Smooth muscle cell of the brain vasculature (primary cell): ENCODE measurements at places on chromosomes 12 and 14.

DNA sequence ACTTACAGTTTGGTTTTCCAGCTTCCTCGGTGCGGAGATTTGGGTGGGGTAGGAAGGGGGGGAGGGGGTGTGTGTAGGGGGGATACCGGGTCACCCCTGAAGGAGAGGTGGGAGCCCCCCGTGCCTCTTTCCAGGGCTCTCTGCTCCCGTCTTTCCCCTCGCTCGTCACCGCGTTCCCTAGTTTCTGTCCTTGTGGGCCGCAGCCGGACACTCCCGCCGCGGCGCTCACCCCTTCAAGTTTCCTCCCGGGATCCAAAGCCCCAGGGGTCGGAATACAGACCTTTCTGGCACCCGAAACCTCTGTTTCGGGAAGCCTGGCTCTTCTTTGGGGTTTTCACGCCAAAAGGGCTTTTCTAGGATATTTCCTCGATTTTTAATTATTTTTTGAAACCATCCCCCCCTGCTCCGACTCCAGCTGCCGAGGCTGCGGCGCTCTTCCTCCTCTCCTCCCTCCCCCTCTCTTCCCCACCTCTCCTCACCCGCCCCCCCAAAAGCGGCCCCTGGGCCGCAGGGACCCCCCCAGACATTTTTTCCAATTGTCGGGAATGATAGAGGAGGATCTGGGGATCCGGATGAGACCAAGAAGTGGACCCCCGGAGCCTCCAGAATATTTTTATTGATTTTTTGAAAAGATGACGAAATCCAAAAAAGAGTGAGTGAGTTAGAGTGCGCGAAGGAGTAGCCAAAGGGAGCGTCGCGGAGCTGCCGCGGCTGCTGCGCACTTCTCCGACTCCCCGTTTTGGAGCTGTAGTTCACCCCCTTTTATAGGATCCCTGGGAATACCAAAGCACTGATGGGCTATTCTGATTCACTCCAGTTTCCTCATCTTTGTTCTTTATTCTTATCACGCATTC is 1.7 kb downstream of the CCND2 start:
- no peak for DNase-seq

GRCh38 chr12:122266230-122266901 is at the start of gene VPS33A:
TSS of gene VPS33A (minus strand) at chr12:122266494. CDS start at chr12:122266408, 86 bp downstream.
- DNase-seq = peak; percentile 94

- DNase-seq = no peak
Observed at GRCh38 chr12:46260124-46260912, 8.5 kb downstream of the SLC38A1 start.

DNA sequence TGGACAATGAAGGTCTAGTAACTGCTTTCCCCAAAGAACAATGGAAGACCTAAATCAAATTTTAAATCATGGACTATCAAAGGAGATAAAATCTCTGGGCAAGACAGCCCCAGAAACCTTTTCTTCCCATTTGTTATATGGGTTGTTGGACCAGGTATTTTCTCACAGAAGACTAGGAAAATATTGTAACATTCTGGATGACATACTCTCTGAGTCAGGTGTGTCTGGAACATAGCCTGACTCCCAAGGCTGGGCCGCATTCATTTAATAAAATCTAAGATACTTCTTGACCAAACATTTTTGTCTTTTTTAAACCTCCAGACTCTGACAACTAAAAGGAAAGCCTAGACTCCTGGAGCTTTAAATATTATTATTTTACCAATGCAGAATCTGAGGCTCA is 87.9 kb downstream of the ATP23 start:
- DNase-seq = no peak

DNA sequence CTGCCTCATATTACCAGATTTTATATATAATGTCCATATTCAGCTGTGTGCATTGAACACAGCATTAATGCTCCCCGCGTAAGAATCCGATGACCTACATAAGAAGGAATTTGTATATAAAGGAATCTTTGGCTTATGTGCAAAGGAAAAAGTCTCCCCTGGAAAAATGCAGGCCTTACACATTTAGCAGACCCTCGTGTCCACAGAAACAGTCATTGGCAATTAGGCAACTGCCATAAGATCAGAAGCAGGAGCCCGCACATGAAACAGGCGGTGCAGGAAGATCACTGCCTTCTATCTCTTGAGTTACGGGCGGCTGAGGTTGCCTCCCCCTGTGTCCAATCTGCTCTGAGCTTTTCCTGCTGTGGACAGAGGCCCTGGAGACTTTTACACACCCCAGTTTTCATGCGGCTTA is 63.2 kb upstream of the RFX4 start:
- DNase-seq = no peak

DNA sequence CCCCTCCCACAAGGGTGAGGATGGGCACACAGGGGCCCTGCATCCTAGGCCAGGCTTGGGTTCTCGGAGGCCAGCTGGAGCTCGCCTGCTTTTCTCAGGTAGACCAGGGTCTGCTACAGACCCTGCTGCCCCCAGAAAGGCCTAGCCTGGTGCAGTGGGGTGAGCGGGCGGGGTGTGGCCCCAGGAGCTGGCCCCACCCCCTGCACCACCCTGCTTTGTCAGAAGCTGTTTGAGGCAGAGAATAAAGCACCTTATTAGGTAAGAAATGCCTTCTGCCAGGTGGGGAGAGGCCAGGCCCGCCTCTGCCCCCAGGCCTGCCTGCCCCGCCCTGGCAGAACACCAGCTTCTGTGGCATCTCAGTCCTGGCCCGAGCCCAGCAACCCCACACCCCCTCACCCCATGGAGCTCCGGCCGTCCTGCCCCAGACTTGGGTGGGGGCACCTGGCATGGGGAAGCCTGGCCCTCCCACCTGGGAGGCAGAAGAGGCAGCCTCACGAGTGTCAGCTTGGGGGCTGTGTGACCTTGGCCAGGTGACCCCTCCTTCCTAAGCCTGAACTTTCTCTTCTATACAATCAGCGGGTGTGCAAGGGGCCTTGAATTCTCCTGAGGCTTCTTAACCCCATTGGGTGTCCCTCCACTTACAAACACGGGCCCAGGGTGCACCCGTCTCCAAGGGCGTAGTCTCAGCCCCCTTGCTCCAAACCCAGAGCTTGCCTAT is 43.2 kb downstream of the KRT80 start:
- no peak for DNase-seq

DNA sequence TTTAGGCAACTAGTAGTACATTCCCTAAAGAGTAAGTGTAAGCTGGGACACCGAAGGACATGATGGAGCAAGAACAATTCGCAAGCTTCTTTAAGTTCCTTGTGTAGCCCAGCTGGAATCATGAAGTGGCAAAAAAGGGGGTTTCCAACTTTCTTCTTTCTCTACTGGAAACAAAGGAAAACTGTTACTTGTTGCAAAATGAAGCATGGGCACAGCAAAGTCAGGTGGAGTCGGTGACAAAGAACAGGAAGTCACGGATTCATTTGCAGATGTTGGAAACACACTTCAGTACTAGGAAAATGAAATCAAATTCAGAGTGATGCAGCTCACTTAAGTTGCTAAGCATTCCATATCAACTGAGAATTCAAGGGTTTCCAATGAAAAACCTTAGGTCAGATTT is 706.9 kb upstream of the STXBP6 start:
- no peak for DNase-seq

DNA sequence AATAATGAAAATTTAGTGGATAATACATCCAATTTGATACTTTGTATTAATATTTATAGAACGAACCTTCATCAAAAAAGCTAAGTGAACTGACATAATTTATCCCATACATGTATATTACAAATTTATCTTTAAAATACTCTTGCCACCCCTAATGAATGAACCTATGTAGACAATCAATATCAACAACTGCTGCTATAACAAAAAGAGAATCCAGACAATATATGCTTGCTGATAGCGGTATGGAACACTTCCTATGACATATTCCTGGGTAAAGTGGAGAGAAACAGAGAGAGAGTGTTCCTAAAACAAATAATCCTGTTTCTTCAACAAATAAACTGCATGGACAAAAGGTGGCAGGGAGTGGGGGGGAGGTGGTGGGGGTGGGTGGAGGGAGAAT is 31.3 kb downstream of the TM7SF3 start:
- DNase-seq = no peak

- DNase-seq = no peak
Observed at GRCh38 chr12:48104531-48104930, 1.3 kb downstream of the SENP1 start.

DNA sequence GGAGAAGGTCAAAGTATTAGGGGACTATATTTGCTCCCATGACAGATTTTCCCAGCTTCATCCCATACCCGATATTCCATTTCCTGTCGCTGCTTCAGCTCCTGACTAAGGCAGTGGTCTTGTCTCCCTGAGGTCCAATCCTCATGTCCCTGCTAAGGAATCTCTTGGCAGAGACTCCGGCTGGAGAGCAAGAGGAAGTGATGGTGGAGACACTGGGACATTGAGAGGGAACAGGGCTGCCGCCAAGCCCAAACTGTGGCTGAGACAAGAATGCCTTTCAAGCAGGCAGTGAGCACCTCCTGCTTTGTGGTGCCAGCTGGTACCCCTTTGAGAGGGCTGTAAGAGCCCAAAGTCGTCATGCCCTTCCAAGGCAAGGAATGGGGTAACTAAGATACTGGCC is 5.5 kb downstream of the SP7 start:
- DNase-seq = no peak

GRCh38 chr14:102297436-102298170 is 7.4 kb downstream of the MOK start:
- DNase-seq = no peak

GRCh38 chr12:122880668-122881067 is 15.3 kb downstream of the VPS37B start:
- DNase-seq = no peak

DNA sequence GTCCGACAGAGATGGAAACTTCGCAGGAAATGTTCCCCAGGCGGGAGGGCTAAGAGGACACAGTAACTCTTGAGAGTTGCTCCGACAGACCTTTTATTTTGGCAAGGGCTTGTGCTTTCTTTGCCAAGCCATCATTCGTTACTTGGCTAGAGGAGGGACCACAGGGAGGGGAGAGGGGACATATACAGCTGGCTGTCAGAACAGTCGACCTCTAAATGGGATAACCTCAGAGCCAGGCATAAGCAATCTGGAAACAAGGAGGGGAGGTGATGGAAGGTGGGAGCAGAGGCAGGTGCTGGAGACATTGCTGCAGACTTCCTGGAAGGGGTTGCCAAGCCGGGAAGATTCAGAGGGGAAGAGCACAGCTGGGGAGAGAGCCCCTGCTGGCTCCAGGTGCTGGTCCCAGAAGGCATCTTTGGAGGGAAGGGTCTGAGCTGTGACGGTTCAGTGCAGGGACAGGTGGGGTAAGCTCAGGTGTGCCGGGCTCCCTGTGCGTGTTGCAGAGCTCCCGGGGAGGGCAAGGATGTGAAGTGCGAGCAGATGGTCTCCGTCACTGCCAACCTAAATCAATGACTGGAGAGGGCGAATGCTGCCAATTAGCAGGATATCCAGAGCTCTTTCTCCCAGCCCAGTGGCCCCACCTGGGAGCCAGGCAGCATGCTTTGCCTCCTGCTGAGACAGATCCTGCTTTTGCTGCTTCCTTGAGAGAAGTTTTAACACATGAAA is 50.1 kb downstream of the CHST11 start:
- no peak for DNase-seq

GRCh38 chr12:89464974-89465592 is 59.5 kb downstream of the GALNT4 start:
- no peak for DNase-seq

DNA sequence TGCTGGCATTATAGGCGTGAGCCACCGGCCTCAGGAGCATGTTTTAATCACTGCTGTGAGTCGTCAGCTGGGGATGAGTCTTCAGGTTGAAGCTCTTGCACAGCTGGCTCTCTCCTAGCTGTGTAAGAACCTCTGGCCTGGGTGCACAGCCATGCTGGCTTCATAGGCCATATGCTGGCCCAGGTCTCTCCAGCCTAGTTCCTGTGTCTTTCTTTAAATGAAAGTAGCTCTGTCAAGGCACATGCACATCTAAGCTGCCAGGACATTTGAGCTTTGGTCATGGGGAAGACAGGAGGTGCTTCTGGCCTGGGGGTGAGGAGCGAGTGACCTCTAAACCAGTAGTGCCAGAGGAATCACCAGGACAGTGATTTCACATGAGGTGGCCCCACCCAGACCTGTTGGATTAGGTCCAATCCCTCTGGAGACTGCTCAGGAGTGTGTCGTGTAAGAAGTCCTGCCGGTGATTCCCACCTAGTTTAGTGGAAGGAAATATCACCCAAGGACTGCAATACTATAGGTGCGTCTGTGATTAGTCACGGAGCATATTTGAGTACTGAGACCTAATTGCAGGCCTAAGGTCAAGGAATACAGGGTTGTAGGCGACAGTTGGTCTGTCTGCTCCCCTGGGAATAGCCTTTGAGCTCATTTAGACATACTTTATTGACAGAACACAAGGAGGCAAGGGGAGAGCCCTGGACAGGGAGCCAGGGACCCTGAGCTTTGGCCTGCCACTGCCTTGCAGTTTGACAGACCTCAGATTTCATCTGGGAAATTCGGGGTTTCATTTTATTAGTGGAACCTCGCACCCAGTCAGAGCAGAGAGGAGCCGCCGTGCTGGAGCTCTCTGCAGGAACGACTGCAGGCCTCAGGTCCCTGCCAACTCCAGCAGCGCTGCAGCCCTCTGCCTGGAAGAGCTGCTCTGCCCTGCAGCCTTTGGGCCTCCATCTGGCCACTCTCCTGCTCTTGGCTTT is 67.0 kb downstream of the ANKRD9 start:
- no peak for DNase-seq

- no peak for DNase-seq
Observed at GRCh38 chr12:109966546-109966945, 29.6 kb downstream of the GIT2 start.
